GOT3 (cell line): ENCODE measurements at places on chromosomes 5 and 9.

GRCh38 chr5:169367861-169368260 is 66.9 kb upstream of the SLIT3 start:
- DNase-seq, result no peak

DNA sequence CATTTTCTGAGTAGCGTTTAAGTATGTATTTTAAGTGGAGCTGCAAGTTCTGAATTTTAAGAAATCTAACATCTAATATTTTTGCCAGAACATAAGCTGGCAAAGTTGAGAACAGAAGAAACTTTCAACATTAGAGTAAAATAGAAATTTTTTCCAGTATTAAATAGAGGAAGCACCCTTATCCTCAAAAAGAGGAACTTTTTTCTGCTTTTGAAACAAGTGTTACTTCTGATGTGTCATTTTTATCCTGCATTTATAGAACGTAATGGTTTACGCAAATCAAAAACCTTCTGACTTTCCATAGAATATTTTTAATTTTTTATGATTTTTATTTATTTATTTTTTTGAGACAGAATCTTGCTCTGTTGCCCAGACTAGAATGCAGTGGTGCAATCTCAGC is 21.8 kb downstream of the ZBED3 start:
- DNase-seq, result no peak

DNA sequence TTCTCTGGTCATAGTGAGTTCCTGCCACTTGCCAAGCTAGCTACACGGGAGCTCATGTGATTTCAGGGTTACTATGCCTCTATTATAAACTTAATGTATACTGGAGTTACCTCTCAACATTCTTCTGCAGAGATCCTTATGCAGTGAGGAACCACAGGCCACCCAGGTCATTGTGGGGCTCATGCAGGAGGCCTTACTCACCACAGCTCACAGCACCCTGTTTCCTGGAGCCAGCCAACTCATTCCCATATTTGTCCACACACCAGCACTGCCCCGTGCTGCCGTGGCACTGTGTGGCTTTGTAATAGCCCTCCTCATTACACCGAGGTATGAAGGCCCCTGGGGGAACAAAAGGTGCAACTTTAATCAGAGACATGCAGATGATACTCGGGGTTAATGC is 520.0 kb downstream of the SPOCK1 start:
- DNase-seq, result no peak

GRCh38 chr9:72526901-72527800 is 5.7 kb downstream of the TMC1 start:
- DNase-seq, result peak; percentile 7
